ENCODE measurements at places on chromosomes 6 and 20.

DNA sequence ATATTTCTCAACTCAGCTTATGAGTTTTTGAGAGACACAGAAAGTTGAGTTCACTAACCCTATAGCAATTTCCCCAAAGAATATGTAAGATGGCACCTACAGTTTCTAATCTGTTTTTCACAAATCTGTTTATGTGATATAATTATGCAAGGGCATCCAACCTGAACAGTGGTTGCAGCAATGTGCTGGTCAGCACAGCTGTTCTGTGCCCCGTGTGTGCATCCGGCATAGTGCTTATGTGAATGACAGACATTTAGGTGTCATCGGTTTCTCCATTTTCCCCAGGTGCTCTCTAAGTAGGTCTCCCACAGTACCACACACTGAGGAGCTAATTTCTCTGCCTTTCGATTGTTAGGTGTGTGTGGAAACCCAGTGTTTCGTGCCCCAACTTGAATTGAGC is 7.7 kb upstream of the BACH2 start:
- DNase-seq = no peak

GRCh38 chr6:105831311-105832097 is 254.6 kb upstream of the PRDM1 start:
- DNase-seq = no peak

- no peak for DNase-seq
Measured at GRCh38 chr6:97026298-97026697, 101.8 kb downstream of the KLHL32 start.

DNA sequence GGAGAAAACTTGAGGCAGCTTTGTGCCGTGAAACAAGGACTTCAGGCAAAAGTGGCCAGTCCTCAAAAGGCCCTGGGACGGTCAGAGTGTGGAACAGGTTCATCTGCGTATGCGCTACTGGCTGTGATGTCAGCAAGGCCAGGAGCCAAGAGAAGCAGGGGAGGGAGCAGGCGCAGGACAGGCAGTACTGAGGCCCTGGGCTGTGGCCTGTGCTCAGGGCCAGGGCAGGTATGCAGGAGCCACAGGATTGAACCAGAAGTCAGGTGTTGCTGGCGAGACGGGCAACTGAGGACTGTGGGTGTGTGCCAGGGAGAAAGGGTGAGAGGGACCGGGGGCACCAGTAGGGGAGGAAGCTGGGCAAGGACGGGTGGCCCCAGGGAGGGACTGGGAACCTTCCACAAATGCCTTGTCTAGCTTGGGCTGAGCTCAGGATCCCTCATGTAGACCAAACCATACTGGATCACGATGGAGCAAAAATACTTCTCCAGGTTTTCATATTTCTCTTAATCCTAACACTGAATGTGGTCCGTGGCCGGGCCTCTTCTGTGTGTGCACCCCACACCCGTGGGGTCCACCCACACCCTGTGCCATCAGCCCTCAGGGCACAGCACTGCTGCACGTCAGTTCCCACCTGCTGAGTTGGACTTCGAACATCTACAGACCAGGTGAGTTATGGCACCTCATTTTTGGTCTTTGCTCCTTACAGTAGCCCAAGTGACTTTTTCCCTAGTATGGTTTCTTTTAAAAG is 46.9 kb downstream of the GINS1 start:
- DNase-seq = no peak

DNA sequence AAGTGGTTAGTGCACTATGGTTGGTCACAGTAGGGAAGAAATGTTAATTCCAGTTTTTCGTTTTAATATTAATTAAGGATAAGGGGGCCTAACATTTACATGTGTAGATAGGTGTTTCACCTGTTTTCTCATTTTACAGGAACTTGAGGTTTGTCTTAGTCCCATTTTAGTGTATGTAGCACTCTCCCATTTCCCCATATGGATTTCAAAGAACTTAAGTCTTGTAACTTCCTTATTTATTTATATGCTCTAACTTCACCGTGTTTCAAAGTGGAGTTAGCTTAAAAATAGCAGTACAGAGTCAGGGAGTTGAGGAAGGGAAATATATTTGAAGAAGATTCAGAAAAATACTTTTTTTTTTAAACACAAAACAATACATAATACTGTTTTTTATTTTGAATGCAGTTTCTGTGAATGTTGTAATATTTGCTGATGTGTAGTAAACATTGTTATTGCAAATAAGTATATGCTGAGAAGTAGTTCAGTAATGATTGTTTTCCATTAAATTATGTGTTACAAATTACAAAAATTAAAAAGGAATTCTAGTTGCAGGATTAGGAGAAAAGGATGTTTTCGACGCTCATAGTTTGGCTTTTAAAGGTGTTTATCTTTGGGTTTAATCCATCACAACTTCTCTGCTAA is 3.5 kb downstream of the SCAF8 start:
- DNase-seq = peak; percentile 66

GRCh38 chr6:30029588-30029987 is 31.5 kb upstream of the POLR1H start:
- peak; percentile 52 for DNase-seq
